Caco-2 (cell line): ENCODE measurements at places on chromosomes 5 and 9. TPM values are rescaled to one million over a fixed set of nuclear protein-coding genes. Genes with fewer than 3 reads are reported as not detected.

DNA sequence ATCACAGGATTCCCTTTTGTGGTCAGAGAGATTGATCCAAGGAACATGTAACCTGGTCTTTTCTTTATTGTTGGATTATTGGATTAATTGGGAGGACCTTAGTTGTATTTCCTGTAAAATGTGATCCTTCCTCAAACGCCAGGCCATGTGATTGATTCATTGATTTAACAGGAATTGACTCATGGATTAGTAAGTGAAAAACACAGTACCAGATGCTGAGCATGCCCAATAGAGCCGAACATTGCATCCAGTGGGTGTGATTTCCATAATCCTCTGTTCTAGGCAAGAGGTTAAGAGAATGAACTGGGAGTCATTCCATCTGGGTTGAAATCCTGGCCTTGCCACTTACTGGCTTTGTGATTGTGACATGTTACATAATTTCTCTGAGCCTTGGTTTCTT, 522.3 kb downstream of the MAT2B start:
- no peak for DNase-seq

- no peak for DNase-seq
Observed at GRCh38 chr5:68289498-68289897, 73.9 kb downstream of the PIK3R1 start.

The IL5 gene
- total RNA-seq: not detected in 2 replicates

The RETREG1 gene
- total RNA-seq: 14.1 and 15.1 TPM in 2 replicates

The SLC36A3 gene
- total RNA-seq: not detected in 2 replicates
